ENCODE measurements at places on chromosomes 12 and 14.

- no peak for DNase-seq
These were observed 194.9 kb downstream of the DUSP6 start for GRCh38 chr12:89157413-89157812.

DNA sequence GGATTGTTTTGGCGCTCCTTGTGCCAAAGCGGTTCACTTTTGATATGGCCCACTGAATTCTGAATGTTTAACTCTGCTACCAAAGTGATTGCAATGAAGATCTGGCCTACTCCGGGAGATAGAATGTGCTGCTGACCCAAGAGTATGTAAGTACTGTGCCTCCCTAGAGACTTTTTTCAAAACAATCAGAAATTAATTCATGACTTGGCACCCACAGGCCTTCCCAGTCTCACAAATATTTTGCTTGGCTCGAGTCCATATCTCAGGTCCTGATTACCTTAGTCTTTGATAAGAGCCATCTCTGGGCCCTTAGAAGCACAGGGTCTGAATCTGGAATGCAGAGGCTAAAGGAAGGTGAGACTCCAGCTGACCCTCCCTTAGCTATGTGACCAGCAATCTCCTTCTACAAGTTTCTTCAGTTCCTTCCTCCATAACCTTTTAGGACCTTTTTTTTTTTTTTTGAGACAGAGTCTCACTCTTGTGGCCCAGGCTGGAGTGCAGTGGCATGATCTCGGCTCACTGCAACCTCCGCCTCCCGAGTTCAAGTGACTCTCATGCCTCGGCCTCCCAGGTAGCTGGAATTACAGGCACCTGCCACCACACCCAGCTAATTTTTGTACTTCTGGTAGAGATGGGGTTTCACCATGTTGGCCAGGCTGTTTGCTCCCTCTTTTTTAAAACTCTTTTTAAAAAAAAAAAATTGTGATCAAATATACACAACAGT, 49.5 kb upstream of the METAP2 start:
- no peak for DNase-seq

GRCh38 chr14:68476212-68477109, 316.4 kb downstream of the ZFP36L1 start:
- peak; percentile 87 for DNase-seq

- DNase-seq = no peak
These were observed 15.9 kb downstream of the NCOR2 start for GRCh38 chr12:124551268-124552144.

- DNase-seq = no peak
These were observed 6.8 kb upstream of the KRT83 start for GRCh38 chr12:52327830-52328500.

All from fibroblast of the conjunctiva (primary cell).